ENCODE measurements at places on chromosomes 16 and 17. TPM values are rescaled to one million over a fixed set of nuclear protein-coding genes. Genes with fewer than 3 reads are reported as not detected.

Gene TSNAXIP1
- 0.70 TPM for total RNA-seq

DNA sequence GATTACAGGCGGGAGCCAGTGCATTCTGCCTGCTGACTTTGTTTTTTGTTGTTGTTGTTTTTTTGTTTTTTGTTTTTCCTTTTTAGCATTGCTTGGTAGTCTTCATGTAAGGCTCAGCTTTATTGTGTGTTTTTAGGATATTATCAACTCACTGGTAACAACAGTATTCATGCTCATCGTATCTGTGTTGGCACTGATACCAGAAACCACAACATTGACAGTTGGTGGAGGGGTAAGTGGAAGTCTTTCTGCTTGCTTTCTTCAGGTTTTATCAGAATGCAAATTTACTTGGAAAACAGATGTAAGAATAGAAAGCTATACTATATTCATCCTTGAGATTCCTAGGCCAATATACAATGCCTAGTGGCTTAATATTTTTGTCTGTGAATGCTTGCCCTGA lies 3.3 kb upstream of the CMTM1 start:
- H3K4me3 ChIP-seq: no peak overlapping the region
- no peak overlapping the region for H3K27ac ChIP-seq
- peaks cover 50% of the 10 kb centered on the region for H3K4me1 ChIP-seq
- no peak for DNase-seq
- H3K36me3 ChIP-seq: peaks cover 41% of the 10 kb centered on the region
- no peaks in the 10 kb centered on the region for H3K27me3 ChIP-seq

Gene AATK
- 0.26 TPM for total RNA-seq

DNA sequence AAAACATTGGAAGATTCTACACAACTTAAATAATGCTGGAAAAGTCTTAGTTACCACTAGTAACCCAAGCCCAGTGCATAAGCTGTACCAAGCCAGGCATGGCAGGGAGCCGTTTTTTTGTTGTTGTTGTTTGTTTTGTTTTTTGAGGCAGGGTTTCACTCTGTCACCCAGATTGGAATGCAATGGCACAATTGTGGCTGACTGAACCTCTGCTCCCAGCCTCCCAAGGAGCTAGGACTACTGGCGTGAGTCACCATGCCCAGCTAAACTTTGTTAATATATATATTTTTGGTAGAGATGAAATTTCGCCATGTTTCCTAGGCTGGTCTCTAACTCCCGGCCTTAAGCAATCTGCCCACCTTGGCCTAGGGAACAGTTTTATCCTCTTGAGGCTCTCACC lies 564 bp upstream of the TMIGD1 start:
- peaks cover 46% of the 10 kb centered on the region for H3K4me1 ChIP-seq
- H3K27ac ChIP-seq: no peak overlapping the region
- H3K36me3 ChIP-seq: no peaks in the 10 kb centered on the region

DNA sequence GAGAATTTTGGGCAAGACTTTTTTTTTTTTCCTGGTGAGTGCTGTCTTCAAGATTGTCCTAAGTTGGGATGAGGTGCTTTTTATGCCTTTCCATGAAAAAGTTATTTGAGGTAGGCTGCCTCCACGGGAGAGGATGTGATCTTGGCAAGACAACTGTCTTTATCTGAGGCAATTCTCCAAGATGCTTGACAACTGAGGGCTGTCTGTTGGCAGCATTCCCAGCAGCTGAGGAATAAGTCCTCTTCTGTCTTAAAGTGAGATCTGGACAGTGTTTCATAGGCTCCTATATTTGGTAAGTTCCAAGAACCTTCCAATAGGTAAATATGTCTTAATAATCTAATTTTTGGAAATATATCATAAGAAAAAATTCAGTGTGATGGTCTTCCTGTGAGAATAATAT lies 662.0 kb downstream of the CDH11 start:
- H3K27ac ChIP-seq: no peak overlapping the region
- no peak overlapping the region for H3K4me3 ChIP-seq
- H3K36me3 ChIP-seq: no peaks in the 10 kb centered on the region
- H3K4me1 ChIP-seq: no peaks in the 10 kb centered on the region
- DNase-seq: no peak

DNA sequence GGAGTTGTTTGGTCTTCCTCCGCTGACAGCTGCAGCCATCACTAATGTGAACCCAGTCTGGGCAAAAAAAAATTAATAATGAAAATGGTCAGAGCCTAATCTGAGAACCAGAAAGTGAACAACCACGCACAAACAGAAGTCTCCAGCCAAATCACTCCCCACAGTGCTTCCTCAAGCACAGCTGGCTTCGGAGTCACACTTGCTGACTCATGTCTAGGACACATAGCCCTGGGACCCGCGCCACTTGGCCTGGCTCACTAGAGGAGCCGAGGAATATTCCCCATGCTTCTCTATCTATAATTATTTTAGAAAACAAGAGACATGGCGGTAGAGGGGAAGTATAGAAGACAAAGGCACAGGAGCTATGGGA lies 109.1 kb downstream of the ZFHX3 start:
- H3K27me3 ChIP-seq: peaks cover 4% of the 10 kb centered on the region
- no peaks in the 10 kb centered on the region for H3K4me1 ChIP-seq

Gene SOX15
- 0.28 TPM for total RNA-seq

Gene FOXO3B
- 6.6 TPM for total RNA-seq

Gene SPOP
- total RNA-seq: 56.6 TPM

- H3K4me1 ChIP-seq: peaks cover 1% of the 10 kb centered on the region
- no peak for DNase-seq
- no peaks in the 10 kb centered on the region for H3K36me3 ChIP-seq
- no peak overlapping the region for H3K27ac ChIP-seq
These were observed 31.4 kb downstream of the NOG start for GRCh38 chr17:56624912-56625311.

Gene TMEM204
- 21.2 TPM for total RNA-seq

DNA sequence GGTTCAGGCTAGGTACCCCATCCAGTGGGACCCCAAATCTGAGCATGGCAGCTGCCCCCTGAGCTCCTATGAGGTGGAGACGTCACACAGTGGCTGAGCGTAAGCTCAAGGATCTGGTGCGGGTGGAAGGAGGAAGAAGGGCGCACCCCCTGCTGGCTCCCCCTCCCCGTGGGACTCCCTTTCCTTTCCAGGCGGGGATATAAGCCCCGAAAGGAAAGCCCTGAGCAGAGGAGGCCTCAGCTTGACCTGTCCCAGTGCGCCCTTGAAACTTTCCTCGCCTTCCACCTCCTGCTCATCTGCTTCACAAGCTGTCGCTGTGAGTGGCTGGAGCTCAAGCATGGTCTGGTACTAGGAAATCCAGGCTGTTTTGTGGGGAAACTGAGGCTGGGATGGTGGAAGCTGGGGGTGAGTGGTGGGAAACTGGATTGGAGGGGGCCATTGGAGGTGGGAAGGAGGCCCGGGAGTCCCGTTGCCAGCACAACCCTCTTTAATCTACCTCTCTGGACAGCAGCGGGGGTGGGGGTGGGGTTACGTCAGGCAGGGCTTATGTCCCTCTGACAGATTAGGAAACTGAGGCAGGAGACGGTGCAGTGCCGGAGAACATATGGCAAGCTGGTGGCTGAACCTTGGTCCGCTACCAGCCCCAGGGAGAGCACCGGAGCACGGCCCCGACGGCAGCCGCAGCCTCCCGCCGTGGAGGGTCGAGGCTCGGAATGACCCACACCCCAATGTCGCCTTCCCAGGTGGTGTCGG lies 92.3 kb upstream of the TMEM97 start:
- H3K4me3 ChIP-seq: no peak overlapping the region
- no peaks in the 10 kb centered on the region for H3K36me3 ChIP-seq
- DNase-seq: no peak

- no peaks in the 10 kb centered on the region for H3K27me3 ChIP-seq
- H3K4me3 ChIP-seq: no peak overlapping the region
- H3K4me1 ChIP-seq: peaks cover 11% of the 10 kb centered on the region
- no peak overlapping the region for H3K27ac ChIP-seq
- DNase-seq: no peak
These were observed 152.6 kb downstream of the CYB561 start for GRCh38 chr17:63293323-63294075.

DNA sequence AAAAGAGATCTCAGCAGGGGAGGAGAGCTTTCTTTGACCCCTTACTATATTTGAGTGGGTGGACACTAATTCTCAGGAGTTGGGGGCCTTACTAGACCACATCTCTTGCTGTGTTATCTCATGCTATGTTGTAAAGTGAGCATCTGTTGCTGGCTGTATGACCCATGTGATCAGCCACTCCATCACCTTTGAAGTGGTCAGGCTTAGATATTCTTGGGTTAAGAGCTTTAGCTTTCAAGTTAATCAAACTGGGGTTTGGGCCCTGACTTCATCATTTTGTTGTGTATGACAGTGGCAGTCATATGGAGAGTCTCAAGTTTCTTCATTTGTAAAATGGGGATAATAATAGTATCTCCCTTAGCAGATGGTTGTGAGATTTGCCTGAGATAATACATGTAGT lies 201.1 kb downstream of the FTO start:
- DNase-seq: no peak
- H3K27me3 ChIP-seq: no peaks in the 10 kb centered on the region

DNA sequence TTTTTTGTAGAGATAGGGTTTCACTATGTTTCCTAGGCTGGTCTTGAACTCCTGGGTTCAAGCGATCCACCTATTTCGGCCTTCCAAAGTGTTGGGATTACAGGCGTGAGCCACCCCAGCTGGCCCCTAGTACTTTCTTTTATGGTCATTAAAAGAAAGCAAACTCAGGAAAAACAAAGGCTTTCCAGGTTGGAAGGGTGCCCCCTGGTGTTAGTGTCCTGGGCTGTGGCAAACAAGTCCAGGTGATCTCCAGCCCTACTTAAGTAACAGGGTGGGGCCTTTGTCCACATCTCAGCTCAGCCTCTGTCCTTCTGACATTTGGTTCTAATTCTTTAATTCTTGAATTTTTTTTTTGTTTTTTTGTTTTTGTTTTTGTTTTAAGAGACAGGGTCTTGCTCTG lies 6.9 kb downstream of the IGFBP4 start:
- no peak overlapping the region for H3K27ac ChIP-seq
- peak; percentile 16 for DNase-seq
- H3K27me3 ChIP-seq: peaks cover 13% of the 10 kb centered on the region
- H3K4me1 ChIP-seq: peaks cover 21% of the 10 kb centered on the region
- H3K4me3 ChIP-seq: no peak overlapping the region
- H3K36me3 ChIP-seq: no peaks in the 10 kb centered on the region

DNA sequence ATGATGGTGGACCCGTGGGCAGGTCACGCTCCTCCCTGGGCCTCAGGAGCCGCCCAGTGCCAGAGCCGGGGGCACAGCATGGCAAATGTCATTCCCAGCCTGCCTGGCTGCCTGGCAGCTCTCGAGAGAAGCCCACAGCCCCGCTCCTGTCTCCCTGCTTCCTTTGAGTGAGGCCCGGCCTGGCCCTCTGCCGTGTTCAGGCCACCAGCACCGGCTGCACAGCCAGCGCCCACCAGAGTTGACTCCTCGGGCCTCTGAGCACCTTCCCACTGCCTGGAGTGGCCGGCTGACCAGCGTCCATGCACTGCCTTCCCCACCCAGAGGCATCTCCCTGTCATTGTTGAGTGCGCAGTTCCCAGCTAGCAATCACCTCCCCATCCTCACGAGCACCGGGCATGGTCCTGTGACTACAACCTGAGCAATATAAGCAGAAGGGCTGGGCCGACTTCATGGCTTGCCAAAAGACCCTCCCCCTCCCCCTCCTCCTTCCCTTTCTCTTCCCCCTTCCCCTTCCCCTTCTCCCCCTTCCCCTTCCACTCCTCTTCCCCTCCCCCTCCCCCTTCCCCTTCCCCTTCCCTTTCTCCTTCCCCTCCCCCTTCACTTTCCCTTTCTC lies 11.9 kb upstream of the SLC38A10 start:
- peaks cover 15% of the 10 kb centered on the region for H3K27me3 ChIP-seq
- H3K4me3 ChIP-seq: no peak overlapping the region
- H3K4me1 ChIP-seq: peaks cover 4% of the 10 kb centered on the region
- DNase-seq: no peak
- no peaks in the 10 kb centered on the region for H3K36me3 ChIP-seq

- H3K4me3 ChIP-seq: no peak overlapping the region
- no peaks in the 10 kb centered on the region for H3K4me1 ChIP-seq
- H3K36me3 ChIP-seq: no peaks in the 10 kb centered on the region
- DNase-seq: no peak
- H3K27me3 ChIP-seq: no peaks in the 10 kb centered on the region
- H3K27ac ChIP-seq: no peak overlapping the region
These were observed 29.4 kb downstream of the ADAM11 start for GRCh38 chr17:44788139-44788538.
